ENCODE measurements at places on chromosomes 3 and 15. TPM values are rescaled to one million over a fixed set of nuclear protein-coding genes. Genes with fewer than 3 reads are reported as not detected.

GRCh38 chr3:66863205-66864111 is 134.6 kb upstream of the KBTBD8 start:
- DNase-seq, result no peak

DNA sequence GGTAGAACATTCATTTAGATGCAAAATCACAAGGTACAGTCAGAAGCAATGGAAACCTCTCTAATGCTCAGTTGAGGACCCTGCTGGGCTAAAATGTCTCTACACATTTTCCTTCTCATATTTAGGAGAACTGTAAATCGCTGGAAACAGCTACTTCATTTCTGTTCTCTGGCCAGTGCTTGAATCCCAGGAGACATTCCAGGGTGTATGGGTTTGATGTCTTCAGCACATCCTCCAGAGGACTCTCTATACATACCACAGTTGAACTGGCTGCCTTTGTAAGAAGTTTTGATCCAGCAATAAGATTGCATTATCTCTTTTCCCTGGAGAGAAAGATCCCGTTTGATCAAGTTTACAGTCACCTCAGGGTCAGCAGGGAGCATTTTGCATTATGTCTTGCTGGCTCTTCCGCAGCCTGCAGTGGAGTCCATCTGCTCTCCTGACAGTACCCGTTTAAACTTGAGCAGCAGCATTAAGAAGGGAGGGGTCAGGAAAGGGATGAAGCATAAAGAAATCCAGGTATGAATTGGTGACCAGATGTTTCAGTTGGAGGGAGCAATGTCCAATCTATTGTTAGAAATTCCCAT is 676.0 kb downstream of the EPHA3 start:
- DNase-seq, result no peak

CMC1 gene
- 15.6 TPM for total RNA-seq

CD96 gene
- not detected for total RNA-seq

FAH gene
- 21.7 TPM for total RNA-seq
